ENCODE measurements at places on chromosomes 13 and 19.

DNA sequence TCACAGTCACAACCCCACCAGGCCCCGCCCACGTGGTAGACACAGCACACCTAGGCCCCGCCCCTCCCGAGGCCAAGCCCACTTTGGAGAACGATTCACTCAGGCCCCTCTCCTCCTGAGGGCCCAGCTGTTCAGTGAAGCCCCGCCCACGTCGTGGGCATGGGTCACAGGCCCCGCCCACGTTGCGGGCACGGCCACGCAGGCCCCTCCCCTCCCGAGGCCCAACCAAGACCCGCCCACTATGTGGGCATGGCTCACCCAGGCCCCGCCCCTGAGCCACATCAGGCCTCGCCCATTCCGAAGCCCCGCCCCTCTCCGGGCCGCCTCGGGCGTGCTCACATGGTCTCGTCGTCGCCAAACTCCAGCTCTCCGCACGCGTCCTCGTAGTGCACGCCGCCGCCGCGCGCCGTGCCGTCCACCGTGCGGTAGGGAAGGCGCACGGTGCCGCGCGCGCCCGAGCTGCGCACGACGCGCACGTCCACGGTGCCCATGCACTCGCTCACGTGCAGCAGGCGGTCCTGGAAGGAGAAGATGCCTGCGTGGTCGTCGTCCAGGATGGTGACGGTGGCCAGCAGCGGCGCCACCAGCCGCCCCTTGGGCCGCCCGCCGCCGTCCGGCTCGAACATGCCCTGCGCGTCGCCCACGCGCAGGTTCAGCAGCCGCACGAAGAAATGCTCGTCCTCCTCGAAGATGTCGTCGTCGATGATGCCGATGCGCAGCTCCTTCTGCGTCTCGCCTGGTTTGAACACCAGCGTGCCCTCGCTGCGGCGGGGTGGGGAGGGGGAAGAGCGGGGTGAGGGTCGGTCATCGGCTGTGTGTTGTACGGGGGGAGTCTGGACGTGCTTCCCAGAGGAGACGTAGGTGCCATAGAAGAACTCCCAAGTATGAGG, 24.0 kb downstream of the SLC8A2 start:
- no peak for DNase-seq
- peaks cover 6% of the 10 kb centered on the region for H3K4me1 ChIP-seq
- peaks cover 4% of the 10 kb centered on the region for H3K27me3 ChIP-seq
- H3K36me3 ChIP-seq, result no peaks in the 10 kb centered on the region
- no peak overlapping the region for H3K4me3 ChIP-seq

DNA sequence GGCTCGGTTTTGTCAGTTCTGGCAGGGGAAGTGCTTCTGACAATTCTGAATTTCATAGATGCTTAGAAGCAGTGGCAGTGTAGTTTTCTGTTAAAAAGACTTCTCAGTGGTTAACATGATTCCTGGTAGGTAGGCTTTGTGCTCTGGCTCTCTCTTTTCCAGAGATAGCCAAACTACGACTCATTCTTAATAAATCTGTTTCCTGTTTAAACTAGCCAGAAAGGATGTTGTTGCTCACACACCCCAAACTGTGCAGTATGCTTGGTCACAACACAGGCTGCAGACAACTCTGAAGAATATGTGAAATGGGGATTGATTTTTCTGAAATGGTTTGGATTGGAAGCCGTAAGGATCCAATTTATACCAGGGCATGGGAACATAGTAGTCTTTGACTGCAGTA, 711.5 kb downstream of the PCDH17 start:
- H3K27me3 ChIP-seq, result no peaks in the 10 kb centered on the region
- no peak overlapping the region for H3K27ac ChIP-seq
- no peaks in the 10 kb centered on the region for H3K36me3 ChIP-seq
- DNase-seq, result no peak
- H3K4me3 ChIP-seq, result no peak overlapping the region

DNA sequence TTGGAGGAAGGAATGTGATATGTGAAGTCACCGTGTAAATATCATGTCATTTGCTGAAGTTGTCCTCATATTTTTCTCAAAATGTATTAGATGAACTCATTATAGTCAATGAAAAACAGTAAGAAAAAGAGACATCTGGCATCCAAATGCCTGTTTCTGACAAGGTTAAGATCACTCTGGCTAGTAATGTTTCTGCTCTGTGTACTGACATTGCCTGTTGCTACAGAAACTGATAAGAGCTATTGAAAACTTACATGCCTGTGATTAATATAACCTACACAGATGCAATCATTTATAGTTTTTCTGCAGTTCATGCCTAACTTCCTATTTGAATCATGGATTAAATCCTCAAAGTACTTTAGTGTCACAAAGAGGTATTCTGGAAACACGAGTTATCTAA, 249.8 kb downstream of the NBEA start:
- no peak for DNase-seq
- no peaks in the 10 kb centered on the region for H3K27me3 ChIP-seq
- H3K36me3 ChIP-seq, result no peaks in the 10 kb centered on the region
- H3K27ac ChIP-seq, result no peak overlapping the region
- no peaks in the 10 kb centered on the region for H3K4me1 ChIP-seq

- no peaks in the 10 kb centered on the region for H3K4me1 ChIP-seq
- H3K4me3 ChIP-seq, result no peak overlapping the region
Observed at GRCh38 chr19:46269101-46269500, 27.7 kb upstream of the HIF3A start.

DNA sequence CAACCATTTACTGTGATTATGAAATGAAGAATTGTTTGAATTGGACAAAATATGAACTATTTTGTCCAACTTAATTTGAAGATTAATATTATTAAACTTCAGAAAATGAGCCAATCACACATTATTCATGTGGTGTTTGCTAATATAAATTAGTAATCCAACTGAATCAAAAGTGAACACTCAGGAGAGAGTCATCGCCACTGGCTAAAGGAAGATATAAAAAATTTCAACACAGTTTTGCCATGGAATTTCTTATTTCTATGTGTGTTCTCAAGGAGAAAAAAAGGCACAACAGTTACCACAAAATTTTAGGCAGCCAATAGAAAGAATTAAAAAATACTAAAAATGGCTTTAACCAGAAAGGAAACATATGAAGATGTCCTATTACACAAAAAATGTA, 2683.8 kb downstream of the PCDH9 start:
- no peak for DNase-seq
- H3K27ac ChIP-seq, result no peak overlapping the region
- H3K27me3 ChIP-seq, result no peaks in the 10 kb centered on the region
- no peaks in the 10 kb centered on the region for H3K36me3 ChIP-seq

- H3K36me3 ChIP-seq, result no peaks in the 10 kb centered on the region
- no peak for DNase-seq
- H3K27ac ChIP-seq, result no peak overlapping the region
- H3K27me3 ChIP-seq, result no peaks in the 10 kb centered on the region
Observed at GRCh38 chr13:41284512-41285288, 21.3 kb upstream of the MTRF1 start.

- no peak overlapping the region for H3K4me3 ChIP-seq
- no peak for DNase-seq
- no peaks in the 10 kb centered on the region for H3K4me1 ChIP-seq
- H3K27me3 ChIP-seq, result no peaks in the 10 kb centered on the region
- no peak overlapping the region for H3K27ac ChIP-seq
Observed at GRCh38 chr13:73704587-73704986, 429.6 kb downstream of the KLF12 start.

All from right lobe of liver (tissue), 6 donors.